ENCODE measurements at places on chromosomes 2 and 18.

- no peak for DNase-seq
Observed at GRCh38 chr18:8162802-8163201, 446.4 kb upstream of the RAB12 start.

- no peak for DNase-seq
Observed at GRCh38 chr2:26298286-26298637, 47.7 kb upstream of the SELENOI start.

- no peak for DNase-seq
Observed at GRCh38 chr2:60516383-60516811, 37.1 kb downstream of the BCL11A start.

DNA sequence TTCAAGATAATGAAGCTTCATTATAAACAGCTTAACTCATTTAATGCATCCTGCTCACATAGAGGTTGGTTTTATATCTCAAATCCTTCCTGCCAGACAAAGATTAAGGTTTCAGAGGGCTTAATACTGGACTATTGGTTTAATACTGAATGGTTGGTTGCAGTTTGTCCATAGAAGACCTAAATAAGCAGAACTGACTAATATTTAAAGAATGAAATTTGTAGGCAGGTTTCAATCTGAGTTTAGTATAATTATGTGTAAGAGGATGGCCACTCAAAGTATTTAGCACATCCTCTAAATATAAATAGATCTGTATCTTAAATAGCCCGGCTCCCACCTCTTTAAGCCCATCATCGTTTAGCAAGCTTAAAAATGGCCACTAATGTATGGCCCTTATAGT is 92.5 kb downstream of the EPB41L5 start:
- DNase-seq = no peak

- no peak for DNase-seq
Observed at GRCh38 chr2:48601349-48601748, 16.3 kb upstream of the GTF2A1L start.

DNA sequence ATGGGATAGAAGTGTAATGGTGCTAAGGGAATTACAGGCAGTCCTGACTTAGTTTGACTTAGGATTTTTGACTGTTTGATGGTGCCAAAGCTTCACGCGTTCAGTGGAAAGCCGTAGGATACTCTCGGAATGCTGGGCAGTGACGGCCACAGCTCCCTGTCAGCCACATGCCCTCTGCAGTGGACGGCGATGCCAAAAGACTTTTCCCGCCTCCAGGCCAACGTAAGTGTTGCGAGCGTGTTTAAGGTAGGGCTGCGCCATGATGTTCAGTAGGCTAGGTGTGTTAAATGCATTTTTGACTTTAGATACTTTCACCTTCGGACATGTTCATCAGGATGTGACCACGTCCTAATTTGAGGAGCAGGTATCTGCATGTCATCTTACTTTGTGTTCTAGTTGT is 63.4 kb downstream of the DCDC2C start:
- DNase-seq = no peak

DNA sequence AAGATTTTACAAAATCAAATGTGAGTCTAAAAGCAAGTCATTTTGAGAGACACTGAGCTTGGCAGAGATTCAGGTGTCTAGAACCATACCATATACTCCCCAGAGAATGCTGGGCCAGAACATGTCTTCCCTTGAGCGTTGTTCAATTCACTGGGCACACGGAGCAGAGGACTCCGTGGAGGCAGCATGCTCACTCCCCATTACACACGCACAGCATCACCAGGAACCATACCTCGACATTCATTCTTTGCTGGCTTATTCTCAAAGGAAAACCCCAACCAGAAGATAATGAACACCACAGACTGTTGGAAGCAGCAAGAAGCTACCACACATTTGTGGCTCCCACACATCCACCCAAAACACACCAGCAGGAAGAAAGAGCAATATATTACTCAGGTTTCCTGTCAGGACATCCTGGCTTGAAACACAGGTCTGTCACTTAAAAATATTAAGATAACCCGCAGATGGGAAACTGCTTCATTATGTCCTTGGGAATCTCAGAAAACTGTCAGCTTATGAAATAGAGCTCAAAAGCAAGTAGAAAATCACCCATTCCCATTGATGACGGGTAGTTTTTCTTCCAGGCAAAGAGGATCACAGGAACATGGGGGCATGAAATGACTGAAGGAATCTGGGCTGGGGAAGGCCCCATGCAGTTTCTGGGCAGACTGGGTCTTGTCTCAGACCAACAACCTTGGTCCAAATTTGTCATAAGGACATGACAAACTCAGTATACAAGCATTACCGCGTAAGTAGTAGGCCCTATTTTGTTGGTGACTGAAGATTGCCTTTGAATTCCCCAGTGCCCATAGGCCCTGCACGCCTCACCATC is 46.4 kb downstream of the PCBP1 start:
- no peak for DNase-seq

DNA sequence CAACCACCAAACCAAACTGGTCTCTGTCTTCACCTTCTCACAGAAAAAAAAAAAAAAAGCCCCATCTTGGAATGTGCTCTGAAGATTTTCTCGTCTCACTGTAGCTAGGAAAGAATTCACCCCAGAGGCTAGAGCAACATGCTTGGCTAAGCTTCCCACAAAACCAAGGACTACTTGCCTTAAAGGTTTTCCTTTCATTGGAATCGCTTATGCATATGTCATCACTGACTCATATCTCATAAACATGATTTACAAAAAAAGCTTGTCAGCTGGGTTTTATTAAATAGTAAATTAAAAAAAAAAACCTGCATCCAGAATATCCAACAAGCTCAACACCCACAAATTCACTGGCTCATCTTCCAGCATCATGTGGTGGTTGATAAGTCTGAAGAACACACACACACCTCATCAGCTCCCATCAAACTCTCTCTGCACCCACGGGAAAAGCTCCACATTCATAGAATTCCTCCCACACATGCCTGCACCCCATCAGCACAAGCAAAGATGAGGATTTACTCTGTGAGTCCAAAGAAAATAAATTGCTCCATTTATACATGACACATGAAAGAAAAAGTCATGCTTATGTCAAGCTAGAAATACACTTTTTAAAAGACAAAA is 182.0 kb upstream of the TRIB2 start:
- no peak for DNase-seq

Data from activated gamma-delta T cell (primary cell).